Progenitor cell of endocrine pancreas (in vitro differentiated cells): ENCODE measurements at places on chromosomes 11 and 22. TPM values are rescaled to one million over a fixed set of nuclear protein-coding genes. Genes with fewer than 3 reads are reported as not detected.
A peak's percentile ranks its signal among the peaks of the same experiment; 100 is the strongest.

NEFH gene
- 0.69 and 0.80 TPM in 2 replicates for total RNA-seq

MS4A12 gene
- total RNA-seq, result not detected in 2 replicates

OR52E8 gene
- total RNA-seq, result not detected in 2 replicates

SLC25A18 gene
- total RNA-seq, result 2.3 and 2.6 TPM in 2 replicates

SNX32 gene
- 3.6 and 4.6 TPM in 2 replicates for total RNA-seq

APOL1 gene
- 0.12 TPM in 1 of 2 replicates, not detected in the other for total RNA-seq

GRCh38 chr22:44597616-44598015 lies 99.6 kb upstream of the RTL6 start:
- peaks cover 18% of the 10 kb centered on the region for H3K27me3 ChIP-seq
- no peak overlapping the region for H3K4me3 ChIP-seq
- H3K4me1 ChIP-seq, result peaks cover 14% of the 10 kb centered on the region
- no peak overlapping the region for H3K27ac ChIP-seq

GRCh38 chr11:77217156-77217555 lies 84.3 kb downstream of the GDPD4 start:
- no peaks in the 10 kb centered on the region for H3K27me3 ChIP-seq
- H3K4me3 ChIP-seq, result no peak overlapping the region
- peaks cover 3% of the 10 kb centered on the region for H3K36me3 ChIP-seq
- DNase-seq, result no peak
- H3K27ac ChIP-seq, result no peak overlapping the region

GRCh38 chr11:104602643-104603042 lies 295.6 kb downstream of the CASP12 start:
- no peak for DNase-seq
- H3K4me1 ChIP-seq, result no peaks in the 10 kb centered on the region
- H3K27me3 ChIP-seq, result no peaks in the 10 kb centered on the region
- H3K36me3 ChIP-seq, result no peaks in the 10 kb centered on the region
- H3K27ac ChIP-seq, result no peak overlapping the region
- H3K4me3 ChIP-seq, result no peak overlapping the region

DNA sequence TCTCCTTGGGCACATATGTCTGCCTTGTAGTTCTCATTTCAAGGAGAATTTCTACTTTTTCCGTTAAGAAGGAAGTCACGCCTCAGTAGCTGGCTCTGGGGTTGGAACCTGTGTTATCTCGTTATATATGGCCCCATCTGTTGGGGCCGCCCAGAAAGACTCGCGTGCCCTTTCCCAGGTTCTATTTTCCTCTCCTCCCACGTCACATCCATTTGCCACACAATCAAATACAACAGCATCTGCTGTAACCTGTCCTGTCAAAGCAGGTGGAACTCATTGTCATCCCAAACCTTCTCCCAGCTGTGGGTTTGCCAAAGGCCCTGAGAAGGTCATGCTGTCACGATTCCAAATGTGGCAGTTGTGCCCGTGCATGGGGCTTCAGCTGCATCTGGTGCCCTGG lies 213.1 kb upstream of the ZBED5 start:
- no peak overlapping the region for H3K27ac ChIP-seq
- no peak overlapping the region for H3K4me3 ChIP-seq

DNA sequence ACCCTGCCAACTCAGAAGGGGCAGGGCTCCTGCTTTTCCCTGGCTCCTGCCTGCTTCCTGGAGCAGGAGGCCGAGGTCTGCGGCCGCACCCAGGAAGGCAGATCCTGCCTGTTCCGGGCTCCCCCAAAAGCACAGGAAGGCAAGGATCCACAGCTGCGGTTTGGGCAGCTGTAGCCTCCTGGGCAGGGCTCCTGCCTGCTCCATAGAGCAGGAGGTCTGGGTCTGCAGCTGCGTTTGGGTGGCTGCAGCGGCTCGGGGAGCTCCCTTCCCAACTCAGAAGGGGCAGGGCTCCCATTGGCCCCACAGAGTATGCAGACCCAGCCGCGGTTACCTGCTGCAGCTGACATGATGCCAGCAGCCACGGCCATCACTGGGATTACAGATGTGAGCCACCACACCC lies 5.5 kb downstream of the UPK2 start:
- no peaks in the 10 kb centered on the region for H3K4me1 ChIP-seq
- H3K27me3 ChIP-seq, result peaks cover 25% of the 10 kb centered on the region
- no peak overlapping the region for H3K4me3 ChIP-seq
- H3K27ac ChIP-seq, result no peak overlapping the region

- no peak overlapping the region for H3K27ac ChIP-seq
- no peaks in the 10 kb centered on the region for H3K4me1 ChIP-seq
- no peak overlapping the region for H3K4me3 ChIP-seq
- H3K36me3 ChIP-seq, result peaks cover 5% of the 10 kb centered on the region
- no peaks in the 10 kb centered on the region for H3K27me3 ChIP-seq
- no peak for DNase-seq
Measured at GRCh38 chr22:36493690-36494110, 12.3 kb upstream of the TXN2 start.

DNA sequence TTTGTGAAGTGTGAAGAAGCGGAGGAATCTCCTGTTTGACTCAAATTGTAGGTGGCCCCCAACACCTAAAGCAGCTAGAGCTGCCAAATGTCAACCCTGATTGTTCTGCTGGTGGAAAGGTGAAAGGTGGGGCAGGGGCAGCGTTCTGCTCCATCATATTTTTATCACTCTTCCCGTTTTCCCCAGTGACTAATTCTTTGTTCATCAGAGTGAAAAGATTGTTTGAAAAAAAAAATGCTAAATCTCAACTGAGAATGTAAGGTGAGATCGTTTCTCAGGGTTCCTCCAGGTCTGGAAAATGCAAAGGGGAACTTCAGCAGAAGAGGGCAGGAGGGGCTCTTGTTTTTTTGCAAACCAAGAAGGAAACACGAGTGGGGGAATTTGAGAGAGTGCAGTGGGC lies 137.7 kb downstream of the MN1 start:
- H3K4me1 ChIP-seq, result peaks cover 19% of the 10 kb centered on the region
- peaks cover 5% of the 10 kb centered on the region for H3K27me3 ChIP-seq
- H3K27ac ChIP-seq, result no peak overlapping the region
- peaks cover 3% of the 10 kb centered on the region for H3K36me3 ChIP-seq
- no peak for DNase-seq

GRCh38 chr11:121488170-121488569 lies 35.4 kb upstream of the SORL1-AS1 start:
- DNase-seq, result no peak
- H3K4me1 ChIP-seq, result peaks cover 4% of the 10 kb centered on the region
- peak overlapping the region; percentile 11 for H3K27ac ChIP-seq
- no peak overlapping the region for H3K4me3 ChIP-seq

GRCh38 chr11:68468217-68468828 lies 7.8 kb downstream of the PPP6R3 start:
- peaks cover 46% of the 10 kb centered on the region for H3K4me1 ChIP-seq
- peaks cover 29% of the 10 kb centered on the region for H3K36me3 ChIP-seq
- no peak for DNase-seq
- no peak overlapping the region for H3K27ac ChIP-seq

DNA sequence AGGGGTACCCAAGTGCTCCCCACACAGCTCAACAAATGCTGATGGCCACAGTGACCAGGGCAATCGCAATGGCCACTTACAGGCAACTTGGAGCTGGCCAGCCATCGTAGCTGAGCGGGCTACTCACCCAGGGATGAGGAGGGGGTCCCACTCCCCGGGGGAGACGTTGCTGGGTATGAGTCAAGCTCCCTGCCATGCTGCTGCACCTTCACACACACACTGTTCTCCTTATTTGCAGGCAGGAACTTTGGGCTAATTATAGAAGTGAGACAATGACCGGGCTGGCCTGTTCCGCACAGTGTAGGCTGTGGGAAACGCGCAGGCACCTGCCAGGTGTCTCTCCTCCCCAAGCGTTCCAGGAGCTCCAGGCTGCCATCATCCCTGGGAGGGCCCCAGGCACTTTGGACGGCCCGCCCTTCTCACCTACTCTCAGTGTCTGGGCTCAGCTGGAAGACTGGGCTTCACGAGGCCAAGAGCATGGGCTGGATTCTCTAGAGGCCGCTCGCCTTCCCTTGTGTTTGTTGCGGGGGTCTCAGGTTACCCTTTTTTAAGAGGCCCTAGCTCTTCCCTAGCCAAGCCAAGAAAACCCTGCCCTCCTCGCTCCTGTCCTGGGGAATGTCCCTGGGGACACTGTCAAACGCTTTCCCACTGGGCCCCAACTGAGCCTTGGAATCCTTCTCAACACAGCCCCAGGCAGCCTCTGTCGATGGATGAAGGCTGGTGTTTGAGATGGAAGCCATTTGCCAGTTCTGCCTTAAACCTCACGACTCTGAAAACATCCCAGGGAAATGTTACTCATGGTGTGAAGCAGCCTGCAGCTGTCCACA lies 73.0 kb downstream of the RTL6 start:
- H3K4me1 ChIP-seq, result peaks cover 17% of the 10 kb centered on the region
- H3K4me3 ChIP-seq, result no peak overlapping the region
- H3K36me3 ChIP-seq, result peaks cover 2% of the 10 kb centered on the region
- peak overlapping the region; percentile 24 for H3K27ac ChIP-seq
- no peak for DNase-seq

DNA sequence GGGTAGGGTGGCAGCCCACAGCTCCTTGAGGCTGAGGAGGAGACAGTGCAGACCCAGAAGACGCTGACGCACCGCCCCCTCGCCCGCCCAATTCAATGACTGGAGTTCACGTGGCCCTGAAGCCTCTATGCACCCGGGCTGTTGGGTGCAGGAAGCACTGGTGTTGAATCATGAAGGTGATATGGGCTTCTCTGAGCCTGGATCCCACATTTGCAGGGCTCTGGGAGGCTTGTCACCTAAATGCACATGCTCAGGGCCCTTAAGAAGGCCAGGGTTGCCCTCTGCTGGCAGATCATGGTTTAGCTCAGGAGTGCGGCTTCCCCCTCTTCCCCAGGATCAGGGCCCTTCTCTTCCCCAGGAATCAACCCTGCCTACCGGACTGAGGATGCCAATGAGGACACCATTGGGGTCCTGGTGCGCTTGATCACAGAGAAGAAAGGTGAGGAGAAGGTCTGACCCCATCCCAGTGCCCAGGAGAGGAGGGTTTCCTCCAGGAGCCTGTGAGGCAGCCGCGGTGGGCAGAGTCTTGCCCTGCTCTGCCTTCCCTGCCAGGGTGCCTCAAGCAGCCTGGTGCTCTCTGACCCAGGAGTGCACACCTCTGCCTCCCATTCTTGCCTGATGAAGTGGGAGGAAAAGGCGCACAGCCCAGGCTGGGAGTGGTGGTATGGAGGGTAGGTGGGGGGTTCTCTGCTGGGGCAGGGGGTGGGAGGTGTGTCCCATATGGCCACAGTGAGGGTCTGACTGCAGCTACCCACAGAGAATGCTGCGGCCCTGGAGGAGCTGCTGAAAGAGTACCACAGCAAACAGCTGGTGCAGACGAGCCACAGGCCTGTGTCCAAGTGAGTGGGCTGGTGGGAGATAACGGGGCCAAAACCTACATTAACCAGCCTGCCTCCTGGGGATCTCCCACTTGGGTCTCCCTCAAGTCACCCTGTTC lies 17.5 kb downstream of the RELT start:
- H3K4me1 ChIP-seq, result no peaks in the 10 kb centered on the region
- no peaks in the 10 kb centered on the region for H3K27me3 ChIP-seq
- H3K4me3 ChIP-seq, result no peak overlapping the region
- DNase-seq, result peak; percentile 58

DNA sequence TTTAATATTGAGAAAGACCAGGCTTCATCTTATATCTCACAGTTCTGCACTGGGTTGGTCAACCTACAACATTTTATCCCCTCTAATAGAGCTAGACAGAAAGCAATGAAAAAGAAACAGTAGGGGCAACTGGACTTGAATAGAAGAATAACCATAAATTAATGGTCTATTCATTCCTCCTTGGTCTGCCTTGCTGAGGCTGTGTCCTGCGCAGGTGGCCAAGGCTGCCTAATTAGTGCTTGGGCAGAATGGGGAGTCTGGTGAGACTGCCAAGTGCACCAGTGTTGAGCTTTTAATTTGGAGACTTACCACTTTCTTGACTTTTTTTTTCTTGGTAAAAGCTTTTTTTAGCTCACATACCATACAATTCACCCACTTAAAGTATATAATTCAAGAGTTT lies 35.0 kb upstream of the SPON1 start:
- H3K27me3 ChIP-seq, result peaks cover 4% of the 10 kb centered on the region
- no peaks in the 10 kb centered on the region for H3K36me3 ChIP-seq
- no peak for DNase-seq
- H3K4me1 ChIP-seq, result peaks cover 7% of the 10 kb centered on the region
- no peak overlapping the region for H3K27ac ChIP-seq
- no peak overlapping the region for H3K4me3 ChIP-seq

DNA sequence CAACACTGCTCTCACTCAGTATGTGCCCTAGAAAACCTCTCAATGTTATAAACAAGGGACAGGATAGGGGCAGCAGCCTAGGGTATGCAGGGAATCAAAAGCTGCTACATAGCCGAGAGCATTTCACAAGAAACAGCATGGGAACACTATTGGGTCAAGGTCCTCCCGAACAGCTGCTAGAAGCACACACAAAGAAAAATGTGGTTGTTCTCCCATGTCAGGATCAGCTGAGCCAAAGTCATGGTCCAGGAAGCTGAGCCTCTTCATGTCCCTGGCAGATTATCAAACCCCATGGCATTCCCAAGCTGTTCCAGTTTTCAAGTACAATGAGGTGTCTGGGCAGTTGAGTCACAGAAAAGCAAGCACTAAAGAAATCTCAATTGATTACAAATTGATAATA lies 21.0 kb upstream of the GDPD4 start:
- no peak overlapping the region for H3K4me3 ChIP-seq
- no peaks in the 10 kb centered on the region for H3K27me3 ChIP-seq
- H3K27ac ChIP-seq, result no peak overlapping the region

GRCh38 chr11:82082976-82083375 lies 650.7 kb downstream of the FAM181B start:
- no peaks in the 10 kb centered on the region for H3K27me3 ChIP-seq
- DNase-seq, result no peak
- H3K27ac ChIP-seq, result no peak overlapping the region
- no peaks in the 10 kb centered on the region for H3K36me3 ChIP-seq
- H3K4me3 ChIP-seq, result no peak overlapping the region
- H3K4me1 ChIP-seq, result no peaks in the 10 kb centered on the region

DNA sequence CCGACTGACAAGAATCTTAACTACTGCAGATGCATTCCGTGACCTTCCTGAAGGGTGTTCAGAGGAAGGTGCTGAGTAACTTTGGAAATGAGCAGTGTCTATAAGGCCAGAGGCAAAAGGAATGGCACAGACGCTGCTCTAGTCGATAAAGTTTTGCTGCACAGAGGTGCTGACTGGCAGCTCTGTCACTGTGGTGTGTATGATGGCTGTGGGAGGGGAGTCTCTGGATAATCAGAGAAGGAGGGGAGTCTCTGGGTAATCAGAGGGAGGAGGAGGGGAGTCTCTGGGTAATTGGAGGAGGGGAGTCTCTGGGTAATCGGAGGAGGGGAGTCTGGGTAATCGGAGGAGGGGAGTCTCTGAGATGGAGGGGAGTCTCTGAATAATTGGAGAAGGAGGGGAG lies 18.4 kb downstream of the PTDSS2 start:
- no peak for DNase-seq
- H3K4me3 ChIP-seq, result no peak overlapping the region
